Pancreas (tissue), 10 donors: ENCODE measurements at places on chromosomes 11 and 22. TPM values are rescaled to one million over a fixed set of nuclear protein-coding genes. Genes with fewer than 3 reads are reported as not detected.

- DNase-seq, result no peak
Observed at GRCh38 chr22:45162531-45162930, 1.2 kb upstream of the NUP50 start.

DNA sequence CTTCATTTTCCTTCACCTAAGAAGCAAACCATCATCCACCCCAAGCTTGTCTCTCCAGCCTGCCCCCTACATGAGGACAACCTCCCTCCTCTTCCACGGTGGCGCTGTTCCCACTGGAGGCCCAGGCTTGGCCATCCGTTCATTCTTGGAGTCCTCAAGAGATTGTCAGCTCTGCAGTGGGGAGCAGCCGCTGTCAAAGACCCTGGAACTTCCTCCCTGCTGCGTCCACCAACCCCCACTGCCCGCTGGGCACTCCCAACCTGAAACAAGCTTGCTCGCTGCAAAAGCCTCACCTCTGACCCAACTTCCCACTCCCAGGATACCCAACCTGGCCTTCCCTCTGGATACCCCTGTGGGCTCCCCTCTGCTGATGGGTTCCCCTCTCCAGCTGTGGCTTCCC is 10.4 kb upstream of the CD81 start:
- no peak for DNase-seq

GRCh38 chr11:43994196-43994595 is 51.8 kb downstream of the C11orf96 start:
- DNase-seq, result no peak

The ADORA2A gene
- 1.6 TPM for total RNA-seq

The CCDC81 gene
- 0.34 TPM for total RNA-seq

GRCh38 chr11:45082744-45083543 is 63.5 kb upstream of the PRDM11 start:
- DNase-seq, result no peak

GRCh38 chr11:133269267-133269666 is 263.0 kb downstream of the OPCML start:
- no peak for DNase-seq

The KCNQ1OT1 gene
- total RNA-seq, result 1.9 TPM

- DNase-seq, result no peak
Observed at GRCh38 chr22:47199261-47199978, 437.0 kb downstream of the TBC1D22A start.

- DNase-seq, result no peak
Observed at GRCh38 chr11:7499081-7499480, 13.8 kb downstream of the OLFML1 start.

The MS4A6A gene
- 69.3 TPM for total RNA-seq

DNA sequence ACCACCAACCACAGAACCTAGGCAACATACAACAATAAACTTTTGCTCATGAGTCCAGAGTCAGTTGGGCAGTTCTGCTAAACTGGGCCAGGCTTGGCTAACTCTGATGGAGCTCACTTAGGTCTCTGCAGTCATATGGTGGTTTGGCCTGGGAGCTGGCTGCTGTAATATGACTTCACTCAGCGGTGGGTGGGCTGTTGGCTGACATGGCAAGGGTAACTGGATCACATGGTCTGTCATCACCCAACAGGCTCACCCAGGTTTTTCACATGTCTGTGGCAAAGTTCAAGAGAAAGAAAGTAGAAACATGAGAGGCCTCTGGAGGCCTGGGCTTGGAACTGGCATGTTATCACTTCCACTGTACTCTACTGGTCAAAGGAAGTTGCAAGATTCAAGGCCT is 43.2 kb upstream of the CLMP start:
- no peak for DNase-seq
